ENCODE measurements at places on chromosomes 5 and 9.

- peak; percentile 81 for DNase-seq
Observed at GRCh38 chr5:111075520-111075919, 4.0 kb downstream of the TSLP start.

GRCh38 chr5:139671096-139671841 is 23.1 kb downstream of the CXXC5 start:
- no peak for DNase-seq

GRCh38 chr9:90442723-90443122 is 199.9 kb downstream of the DIRAS2 start:
- no peak for DNase-seq

DNA sequence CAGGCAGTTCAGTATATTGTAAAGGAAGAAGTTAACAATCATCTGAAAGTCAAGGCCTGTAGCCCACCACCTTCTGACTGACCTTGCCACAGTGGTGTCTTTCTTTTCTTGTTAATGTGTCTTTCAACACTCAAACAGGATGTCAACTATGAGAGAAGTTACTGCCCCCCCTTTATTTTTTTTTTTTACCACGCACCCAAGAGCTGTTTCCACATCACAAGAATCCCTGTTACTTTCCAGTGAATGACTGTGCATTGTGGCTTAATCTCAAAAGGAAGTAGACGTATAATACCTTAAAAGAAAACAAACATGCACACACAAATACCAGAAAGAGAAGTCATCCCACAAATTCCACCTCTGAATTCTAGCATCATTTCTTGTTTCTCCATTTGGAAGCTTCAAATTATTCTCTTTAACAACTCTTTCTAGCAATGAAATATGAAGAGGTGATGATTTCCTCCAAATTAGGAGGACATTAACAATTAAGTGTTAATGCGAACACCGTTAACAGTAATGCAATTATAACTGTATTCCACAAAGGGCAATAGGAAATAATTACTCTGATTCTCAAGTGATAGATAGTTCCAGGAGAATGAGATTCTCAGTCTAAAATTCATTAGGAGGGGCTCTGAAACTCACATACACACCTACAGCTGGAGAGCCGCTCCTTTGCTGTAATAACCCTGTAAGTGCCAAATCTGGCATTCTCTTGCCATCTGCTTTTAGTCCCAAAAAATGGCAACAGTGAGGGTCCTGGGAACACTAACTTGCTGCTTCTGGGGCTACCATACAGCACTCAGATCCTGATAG is 201.0 kb downstream of the EFNA5 start:
- peak; percentile 91 for DNase-seq

- no peak for DNase-seq
Observed at GRCh38 chr5:143318270-143318669, 85.2 kb downstream of the NR3C1 start.
